ENCODE measurements at places on chromosomes 1 and 21.

DNA sequence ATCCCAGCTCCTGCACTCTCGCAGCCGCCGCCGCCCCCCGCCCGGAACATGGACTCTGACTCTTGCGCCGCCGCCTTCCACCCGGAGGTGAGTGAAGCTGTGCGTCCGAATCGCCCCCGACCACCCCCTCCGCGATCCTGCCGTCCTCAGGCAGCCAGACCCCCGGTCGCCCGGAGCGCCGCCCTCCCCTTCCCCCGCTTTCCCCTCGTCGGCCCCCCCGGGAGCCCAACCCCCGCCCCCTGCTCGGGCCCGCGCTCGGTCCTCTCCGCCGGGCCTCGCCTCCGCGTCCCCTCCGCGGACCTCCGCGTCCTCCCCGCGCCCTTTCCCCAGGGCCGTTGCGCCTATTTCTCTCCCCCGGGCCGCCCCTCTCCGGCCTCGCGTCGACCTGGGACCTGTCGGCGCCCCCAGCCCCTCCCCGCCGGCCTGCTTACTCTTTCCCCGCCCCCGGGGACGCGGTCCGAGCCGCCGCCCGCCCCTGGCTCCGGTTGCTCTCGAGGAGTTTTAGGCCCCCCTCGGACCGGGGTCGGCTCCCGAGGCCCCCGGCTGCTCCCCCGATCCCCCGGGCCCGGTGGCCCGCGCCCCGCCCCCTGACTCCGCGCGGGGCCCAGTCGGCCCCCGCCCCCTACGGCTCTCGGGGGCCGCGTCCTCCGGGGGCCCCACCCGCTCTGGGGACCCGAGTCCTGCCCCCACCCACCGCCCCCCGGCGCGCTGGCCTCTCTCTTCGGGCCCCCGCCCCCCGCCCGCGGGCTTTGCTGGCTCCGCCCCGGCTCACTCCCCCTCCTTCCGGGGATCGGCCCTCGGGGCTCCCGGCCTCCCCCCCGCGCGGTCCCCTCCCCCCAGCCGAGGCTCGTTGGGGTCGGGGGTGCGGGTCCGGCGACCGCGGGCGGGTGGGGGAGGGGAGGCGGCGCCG, 743 bp downstream of the PHF13 start:
- no peak for DNase-seq

- DNase-seq, result peak; percentile 8
Measured at GRCh38 chr1:73998348-73998959, 199.5 kb downstream of the LRRIQ3 start.

GRCh38 chr1:225504776-225505175, 76.9 kb upstream of the LBR start:
- DNase-seq, result no peak

GRCh38 chr1:48203287-48203900, 19.1 kb upstream of the SLC5A9 start:
- DNase-seq, result peak; percentile 23

DNA sequence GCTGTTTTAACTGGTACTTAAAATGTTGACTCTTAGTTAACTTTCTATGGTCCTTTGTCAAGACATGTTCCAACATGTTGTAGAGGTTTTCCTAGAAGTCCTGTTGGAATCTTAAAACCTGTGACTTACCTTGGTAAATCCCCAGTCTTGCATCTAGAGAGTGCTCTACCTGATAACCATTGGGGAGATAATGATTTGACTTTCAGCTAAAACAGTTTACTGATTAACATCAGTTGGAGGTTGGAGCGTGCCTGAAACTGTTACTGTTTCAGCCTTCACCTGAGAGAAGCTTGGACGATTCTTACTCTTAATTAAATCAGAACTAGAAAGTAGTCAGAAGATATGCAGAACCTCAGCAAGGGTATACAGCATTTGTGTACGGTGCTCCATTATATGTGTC, 8.8 kb downstream of the MDM4 start:
- no peak for DNase-seq

- no peak for DNase-seq
Measured at GRCh38 chr1:234886081-234886984, 242.3 kb downstream of the TOMM20 start.

- DNase-seq, result no peak
Measured at GRCh38 chr1:22841860-22842281, 130.8 kb downstream of the LACTBL1 start.

DNA sequence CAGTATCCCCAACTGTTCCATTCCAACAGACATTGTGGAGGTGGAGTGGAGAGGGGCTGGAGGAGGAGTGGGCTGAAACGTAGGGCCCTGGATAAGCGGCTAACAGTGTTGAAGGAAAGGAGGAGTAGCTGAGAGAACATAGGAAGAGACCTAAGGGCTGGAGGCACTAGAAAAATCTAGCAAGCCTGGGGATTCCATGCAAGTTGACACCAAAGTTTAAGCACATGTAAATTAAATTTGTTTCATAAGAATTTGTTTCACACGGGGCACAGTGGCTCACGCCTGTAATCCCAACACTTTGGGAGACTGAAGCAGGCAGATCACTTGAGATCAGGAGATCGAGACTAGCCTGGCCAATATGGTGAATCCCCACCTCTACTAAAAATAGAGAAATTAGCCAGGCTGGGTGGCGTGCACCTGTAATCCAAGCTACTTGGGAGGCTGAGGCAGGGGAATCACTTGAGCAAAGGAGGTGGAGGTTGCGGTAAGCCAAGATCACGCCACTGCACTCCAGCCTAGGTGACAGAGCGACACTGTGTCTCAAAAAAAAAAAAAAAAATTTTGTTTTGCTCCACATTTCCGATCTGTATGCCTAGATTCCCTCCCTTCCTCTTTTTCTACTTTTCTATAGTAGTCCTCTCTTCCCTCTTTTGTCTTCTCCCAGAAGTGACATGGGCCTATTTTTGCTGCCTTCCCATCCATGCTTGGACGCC, 530 bp upstream of the CD244 start:
- no peak for DNase-seq

DNA sequence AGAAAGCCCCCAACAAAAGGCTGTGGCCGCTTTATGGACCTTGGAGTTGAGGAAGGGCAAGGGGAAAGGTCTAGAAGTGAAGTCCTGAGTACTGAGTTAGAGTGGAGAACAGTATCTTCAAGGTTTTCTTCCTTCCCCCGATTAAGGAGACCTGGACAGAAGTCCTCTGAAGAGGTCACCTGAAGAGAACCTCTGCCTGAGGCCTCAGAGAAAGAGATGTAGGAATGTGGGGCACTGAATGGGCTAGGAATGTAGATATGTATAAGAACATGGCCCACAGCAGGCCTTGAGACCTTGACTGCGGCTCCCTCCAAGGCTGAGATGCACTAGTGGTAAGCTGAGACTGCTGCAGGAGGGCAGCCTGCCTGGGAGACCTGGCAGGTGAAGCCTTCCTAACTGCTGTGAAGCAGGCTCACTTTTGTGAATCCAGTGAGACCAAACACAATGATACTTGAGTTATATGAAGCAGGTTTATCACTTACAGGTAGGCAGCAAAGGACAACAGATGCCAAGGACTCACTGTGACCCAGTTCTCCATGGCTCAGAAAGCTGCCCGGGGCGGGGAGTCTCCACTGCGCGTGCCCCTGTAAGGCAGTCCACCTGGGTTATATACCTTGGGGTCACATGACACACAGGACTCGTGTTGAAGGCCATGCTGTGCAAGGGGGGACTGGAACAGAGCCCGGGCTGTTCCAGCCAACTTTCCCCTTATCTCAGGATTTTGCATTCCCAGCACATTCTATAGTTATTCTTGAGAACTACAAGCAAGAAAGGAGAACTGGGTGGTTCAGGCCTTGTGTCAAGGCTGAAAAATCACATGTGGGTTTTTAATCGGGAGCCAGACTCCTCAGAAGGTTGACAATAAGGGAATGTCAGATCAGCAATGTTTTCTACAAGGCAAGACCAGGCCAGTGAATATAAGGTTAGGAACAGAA, 78.8 kb upstream of the PPM1J start:
- no peak for DNase-seq

DNA sequence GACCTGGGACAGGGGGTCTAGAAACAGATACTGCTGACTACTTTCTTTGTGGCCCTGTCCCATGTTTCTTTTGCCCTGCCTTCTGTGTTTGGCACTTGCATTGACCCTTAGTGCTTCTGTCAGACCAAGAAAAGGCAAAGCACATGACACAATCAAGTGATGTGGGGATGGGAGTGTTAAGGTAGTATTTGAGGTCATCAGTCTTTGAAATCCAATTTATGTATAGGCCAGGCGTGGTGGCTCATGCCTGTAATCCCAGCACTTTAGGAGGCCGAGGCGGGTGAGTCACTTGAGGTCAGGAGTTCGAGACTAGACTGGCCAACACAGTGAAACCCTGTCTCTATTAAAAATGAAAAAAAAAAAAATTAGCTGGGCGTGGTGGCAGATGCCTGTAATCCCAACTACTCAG, 26.0 kb downstream of the SERBP1 start:
- DNase-seq, result peak; percentile 38

DNA sequence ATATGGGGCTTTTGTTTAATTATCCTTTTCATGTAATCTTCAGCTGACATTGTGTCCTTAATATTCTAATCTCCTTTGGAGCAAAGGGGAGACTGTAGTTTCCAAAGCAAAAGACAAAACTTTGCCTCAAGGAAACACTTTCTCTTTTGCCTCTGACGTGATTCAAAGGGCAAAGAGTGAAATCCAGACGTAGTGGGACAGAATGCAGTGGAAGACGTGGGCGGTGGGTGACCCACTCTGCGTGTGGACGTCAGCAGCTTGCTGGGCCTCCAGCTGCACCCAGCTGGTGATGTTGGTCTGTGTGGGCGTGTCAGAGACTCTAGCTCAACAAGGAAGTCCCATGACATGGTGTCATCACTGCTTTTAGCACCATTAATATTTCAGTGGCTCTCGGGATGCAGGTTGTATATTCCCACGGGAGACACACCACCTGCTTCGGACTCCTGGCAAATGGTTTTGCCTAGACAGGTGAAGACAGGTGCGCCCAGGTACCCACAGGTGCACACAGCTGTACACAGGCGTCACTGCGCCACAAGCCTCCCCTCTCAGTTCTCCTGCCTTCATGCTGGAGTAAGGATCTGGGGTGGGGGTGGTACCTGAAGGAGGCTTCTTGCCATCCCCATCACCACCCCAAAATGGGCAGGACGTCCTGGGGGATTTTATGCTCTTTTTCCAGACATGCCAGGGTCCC, 292.1 kb upstream of the VAMP3 start:
- DNase-seq, result no peak

GRCh38 chr21:23127973-23128372, 2129.8 kb downstream of the NCAM2 start:
- DNase-seq, result no peak

- DNase-seq, result no peak
Measured at GRCh38 chr1:157279138-157279801, 141.1 kb upstream of the ETV3 start.

GRCh38 chr1:229205854-229206253, 65.1 kb upstream of the RAB4A start:
- no peak for DNase-seq

DNA sequence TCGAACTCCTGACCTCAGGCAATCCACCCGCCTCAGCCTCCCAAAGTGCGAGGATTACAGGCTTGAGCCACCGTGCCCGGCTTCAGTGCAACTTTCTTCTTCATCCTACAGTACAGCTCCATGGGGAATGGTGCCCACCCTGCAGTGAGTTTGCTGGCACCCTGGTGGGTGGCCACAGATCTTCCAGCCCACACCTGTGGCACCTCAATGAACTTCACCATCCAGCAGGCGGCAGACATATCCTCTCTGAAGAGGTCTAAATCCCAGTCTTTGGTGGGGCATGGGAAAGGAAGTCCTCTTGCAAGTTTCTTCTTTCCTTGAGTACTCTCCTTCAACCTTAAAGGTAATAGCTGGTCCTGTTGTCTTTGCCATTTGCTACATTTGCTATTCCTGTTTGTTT, 18.1 kb upstream of the ZBTB8A start:
- DNase-seq, result no peak

DNA sequence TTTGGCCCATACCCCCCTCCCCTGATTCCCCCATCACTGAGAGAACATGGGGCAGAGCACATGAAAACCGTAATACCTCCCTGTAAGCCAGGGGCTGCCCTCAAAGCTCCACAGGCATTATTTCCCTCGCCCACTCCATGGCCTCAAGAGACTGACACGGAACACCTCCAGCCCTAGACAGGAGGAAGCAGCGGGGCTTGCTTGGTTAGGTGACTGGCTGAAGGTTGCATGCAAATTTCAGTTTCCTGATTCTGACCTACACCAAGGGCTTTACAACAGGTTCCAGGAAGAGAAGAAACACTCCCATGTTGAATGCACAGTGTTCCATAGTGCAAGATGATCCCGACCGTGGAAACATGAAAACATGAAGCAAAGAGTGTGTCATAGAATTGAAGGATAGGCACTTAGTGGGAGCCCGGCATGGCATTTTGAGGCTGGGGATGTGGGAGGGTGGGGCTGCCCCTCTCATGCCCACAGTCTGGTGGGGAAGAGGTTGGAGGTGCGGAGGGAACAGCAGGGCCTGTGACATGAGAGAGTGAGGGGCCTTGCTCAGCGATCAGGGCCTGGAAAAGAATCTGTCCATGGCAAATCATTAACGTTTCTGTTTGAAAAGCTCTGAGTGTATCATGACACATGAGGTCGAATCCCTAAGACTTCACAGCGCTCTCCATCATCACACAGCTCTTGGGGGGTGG, 33.5 kb downstream of the GPR137B start:
- no peak for DNase-seq

GRCh38 chr1:184685116-184685515, 69.5 kb downstream of the EDEM3 start:
- no peak for DNase-seq

DNA sequence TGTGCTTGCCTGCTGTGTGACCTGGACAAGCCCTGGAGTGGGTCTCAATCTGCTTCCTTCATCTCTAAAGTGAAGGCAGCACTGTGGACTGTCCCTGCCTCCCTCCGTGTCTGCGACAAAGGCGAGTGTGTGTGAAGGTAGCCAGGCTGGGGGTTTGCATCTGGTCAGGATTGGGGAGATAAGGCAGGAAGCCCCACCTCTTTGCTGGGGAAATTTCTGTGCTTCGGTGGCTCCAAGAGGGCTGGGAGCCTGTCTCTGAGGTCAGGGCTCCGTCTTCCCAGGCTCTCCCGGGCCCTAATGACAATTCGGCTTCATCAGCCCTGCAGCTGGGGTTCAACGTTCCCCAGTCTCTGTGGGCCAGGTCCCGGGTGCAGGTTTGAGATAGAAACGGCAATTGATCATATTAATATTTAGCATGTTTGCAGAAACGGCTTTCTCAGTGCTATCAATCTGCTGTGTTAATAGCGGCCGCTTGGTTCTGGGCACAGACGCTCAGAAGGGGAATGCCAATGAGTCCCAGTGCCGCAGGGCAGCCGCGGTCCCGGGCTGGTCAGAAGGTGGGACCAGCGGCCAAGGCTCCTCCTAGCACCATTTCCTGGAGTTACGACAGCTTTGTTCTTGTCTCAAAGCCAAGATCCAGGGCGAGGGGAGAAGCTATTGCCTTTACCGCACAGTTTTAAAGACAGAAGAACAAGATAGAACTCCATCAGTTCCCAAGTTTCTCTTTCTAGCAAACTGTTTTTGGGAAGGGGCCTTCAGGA, 105.7 kb downstream of the PRDM16 start:
- no peak for DNase-seq

DNA sequence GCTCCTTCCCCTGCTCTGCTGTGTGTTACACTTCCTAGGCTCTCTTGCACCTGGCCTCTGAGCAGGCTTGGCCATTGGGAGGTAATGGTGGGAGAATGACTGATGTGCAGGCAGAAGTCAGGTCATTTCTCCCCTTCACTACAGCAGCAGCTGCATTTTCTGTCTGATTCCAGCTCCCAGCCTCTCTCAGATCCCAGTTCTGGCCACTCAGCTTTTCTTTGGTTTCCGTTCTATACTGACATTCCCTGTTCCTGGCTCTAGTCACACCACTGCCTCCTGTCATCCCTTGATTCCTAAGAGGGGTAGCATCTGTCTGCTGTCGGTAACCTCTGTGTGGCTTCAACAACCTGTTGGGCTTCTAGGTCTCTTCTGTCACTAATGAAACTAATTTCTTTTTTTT, 127.7 kb upstream of the HOOK1 start:
- no peak for DNase-seq

GRCh38 chr1:109751531-109752260, 10.9 kb upstream of the GSTM3 start:
- no peak for DNase-seq
